ENCODE measurements at places on chromosomes 6 and 20. TPM values are rescaled to one million over a fixed set of nuclear protein-coding genes. Genes with fewer than 3 reads are reported as not detected.

SCRT2 gene
- total RNA-seq: not detected

PABPC1L gene
- 30.2 TPM for total RNA-seq

SLC22A16 gene
- total RNA-seq: 0.17 TPM

EGFL8 gene
- 20.2 TPM for total RNA-seq

OTOR gene
- total RNA-seq: not detected

PARD6B gene
- 10.7 TPM for total RNA-seq

MYL9 gene
- 28.5 TPM for total RNA-seq
